ENCODE measurements at places on chromosomes 5 and 9.

GRCh38 chr5:126947146-126948010, 83.0 kb downstream of the MARCHF3 start:
- no peak for DNase-seq

DNA sequence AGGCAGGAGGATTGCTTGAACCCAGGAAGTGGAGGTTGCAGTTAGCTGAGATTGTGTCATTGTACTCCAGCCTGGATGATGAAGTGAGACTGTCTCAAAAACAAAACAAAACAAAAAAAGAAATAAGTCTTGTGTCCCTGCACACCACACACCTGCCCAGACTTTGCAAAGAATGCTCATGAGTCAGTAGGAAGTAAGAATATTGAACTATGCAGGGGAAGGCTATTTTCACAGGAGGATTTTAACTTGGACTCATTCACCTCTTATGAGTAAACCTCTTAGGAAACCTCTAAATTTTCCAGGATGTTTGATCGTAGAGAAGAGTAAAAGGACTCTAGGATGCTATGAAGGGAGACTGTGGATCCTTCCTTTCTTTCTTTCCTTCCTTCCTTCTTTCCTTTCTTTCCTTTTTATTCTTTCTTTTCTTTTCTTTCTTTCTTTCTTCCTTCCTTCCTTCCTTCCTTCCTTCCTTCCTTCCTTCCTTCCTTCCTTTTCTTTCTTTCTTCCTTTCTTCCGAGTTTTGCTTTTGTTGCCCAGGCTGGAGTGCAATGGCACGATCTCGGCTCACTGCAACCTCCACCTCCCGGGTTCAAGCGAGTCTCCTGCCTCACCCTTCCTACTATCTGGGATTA, 96.7 kb upstream of the CLINT1 start:
- DNase-seq, result no peak

DNA sequence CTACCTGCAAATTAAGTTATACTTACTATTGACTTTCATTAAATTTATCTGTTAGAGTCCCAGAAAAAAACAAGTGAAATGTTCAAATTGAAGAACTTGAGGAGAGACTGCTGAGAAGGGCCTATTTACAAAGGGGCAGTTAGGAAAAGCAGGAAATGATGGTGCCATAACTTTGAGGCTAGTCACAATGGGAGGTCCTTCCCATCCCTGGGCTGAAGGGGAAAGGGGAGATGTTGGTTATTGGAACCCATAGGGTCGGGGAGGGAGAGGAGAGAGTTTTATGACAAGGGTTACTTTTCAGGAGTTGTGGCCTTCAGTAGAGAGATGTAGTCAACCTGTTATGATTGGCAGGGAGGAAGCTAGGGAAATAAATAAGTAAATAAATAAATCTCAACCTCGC, 169.1 kb downstream of the DMRT2 start:
- no peak for DNase-seq

- no peak for DNase-seq
Observed at GRCh38 chr5:172178991-172179989, 8.7 kb downstream of the STK10 start.

- peak; percentile 21 for DNase-seq
Observed at GRCh38 chr9:73199886-73200285, 48.2 kb downstream of the ANXA1 start.

DNA sequence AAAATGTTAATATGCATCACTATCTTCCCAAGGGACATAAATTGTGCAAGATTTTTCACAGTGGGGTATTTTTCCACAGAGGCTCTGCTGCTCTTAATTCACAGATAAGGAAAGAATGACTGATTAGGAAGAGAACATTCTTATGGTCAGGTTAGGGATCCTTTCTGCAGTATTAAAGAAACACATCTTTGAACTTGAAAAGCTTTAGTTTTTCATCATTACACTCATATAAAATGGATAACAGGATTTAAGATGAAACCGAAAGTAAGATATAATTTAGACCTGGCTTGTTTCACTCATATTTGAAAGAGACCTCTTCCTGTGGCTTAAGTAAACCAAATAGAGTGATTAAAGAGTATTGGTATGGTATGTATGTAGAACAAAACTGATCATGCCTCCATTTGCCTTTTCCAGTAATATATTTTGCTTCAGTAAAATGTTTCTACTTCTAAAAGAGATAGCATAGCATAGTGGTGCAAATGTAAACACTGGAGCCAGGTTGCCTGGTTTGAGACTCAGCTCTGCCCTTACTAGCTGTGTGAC, 160.0 kb downstream of the PRR16 start:
- no peak for DNase-seq

- DNase-seq, result no peak
Observed at GRCh38 chr5:5398071-5398470, 24.4 kb upstream of the ICE1 start.

GRCh38 chr5:32908641-32909040, 197.5 kb downstream of the NPR3 start:
- no peak for DNase-seq

DNA sequence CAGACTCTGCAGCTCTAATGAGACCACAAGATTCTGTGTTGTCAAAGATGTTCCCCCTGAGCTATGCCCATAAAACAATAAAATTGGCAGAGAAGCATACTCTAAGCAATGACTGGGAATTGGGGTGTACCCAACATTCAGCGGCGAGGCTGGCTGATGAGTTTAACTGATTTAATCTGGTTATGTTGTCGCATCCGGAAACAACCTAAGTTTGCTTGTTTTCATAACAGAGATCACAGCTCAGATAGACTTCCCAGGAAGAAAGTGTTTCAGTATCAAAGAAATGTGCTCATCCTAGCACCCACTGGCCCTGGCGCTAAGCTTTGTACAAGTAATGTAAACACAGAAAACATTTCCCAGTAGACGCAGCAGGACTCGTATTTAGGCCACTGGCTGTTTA, 7.4 kb downstream of the SEMA5A start:
- DNase-seq, result no peak
